ENCODE measurements at places on chromosomes 4 and X.

DNA sequence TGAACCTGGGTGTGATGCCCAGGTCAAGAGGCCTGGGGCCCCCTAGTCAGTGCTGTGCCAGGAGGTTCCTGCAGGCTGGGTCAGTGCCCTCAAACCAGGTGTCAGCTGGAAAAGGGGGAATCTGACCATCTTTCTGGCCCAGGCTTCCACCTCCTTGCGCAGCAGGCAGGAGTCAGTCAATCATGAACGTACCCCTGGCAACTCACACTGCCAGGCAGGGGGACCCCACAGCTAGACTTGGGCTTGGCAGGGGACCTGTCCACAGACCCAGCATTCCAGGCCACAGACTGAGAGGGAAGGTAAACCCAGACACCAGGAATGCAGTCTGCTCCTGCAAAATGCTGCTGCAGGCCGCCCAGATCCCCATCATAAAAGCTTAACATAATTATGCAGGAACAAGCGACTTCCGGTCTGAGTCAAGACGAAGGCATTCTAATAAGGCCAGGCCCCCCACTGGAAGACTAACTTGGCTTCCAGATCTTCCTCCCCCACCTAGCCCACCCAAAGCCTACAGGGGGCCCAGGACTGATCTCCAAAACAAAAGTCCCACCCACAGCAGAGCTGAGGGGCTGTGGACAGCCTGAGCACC lies 156.3 kb downstream of the BCOR start:
- DNase-seq: no peak

GRCh38 chr4:161554372-161554990 lies 609.3 kb downstream of the FSTL5 start:
- DNase-seq: peak; percentile 34

- no peak for DNase-seq
These were observed 1044.0 kb downstream of the CCSER1 start for GRCh38 chr4:91171217-91171616.

GRCh38 chrX:53354669-53355068 lies 67.8 kb downstream of the SMC1A start:
- DNase-seq: no peak

DNA sequence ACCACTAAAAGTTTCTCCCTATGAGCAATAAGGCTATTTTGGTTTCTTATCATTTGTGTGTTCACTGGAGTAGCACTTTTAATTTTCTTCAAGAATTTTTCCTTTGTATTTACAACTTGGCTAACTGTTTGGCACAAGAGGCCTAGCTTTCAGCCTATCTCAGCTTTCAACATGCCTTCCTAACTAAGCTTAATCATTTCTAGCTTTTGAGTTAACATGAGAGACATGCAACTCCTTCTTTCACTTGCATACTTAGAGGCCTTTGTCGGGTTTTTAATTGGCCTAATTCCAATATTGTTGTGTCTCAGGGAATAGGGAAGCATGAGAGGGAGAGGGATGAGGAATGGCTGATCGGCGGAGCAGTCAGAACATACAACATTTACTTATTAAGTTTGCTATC lies 349.8 kb downstream of the OPHN1 start:
- DNase-seq: no peak

DNA sequence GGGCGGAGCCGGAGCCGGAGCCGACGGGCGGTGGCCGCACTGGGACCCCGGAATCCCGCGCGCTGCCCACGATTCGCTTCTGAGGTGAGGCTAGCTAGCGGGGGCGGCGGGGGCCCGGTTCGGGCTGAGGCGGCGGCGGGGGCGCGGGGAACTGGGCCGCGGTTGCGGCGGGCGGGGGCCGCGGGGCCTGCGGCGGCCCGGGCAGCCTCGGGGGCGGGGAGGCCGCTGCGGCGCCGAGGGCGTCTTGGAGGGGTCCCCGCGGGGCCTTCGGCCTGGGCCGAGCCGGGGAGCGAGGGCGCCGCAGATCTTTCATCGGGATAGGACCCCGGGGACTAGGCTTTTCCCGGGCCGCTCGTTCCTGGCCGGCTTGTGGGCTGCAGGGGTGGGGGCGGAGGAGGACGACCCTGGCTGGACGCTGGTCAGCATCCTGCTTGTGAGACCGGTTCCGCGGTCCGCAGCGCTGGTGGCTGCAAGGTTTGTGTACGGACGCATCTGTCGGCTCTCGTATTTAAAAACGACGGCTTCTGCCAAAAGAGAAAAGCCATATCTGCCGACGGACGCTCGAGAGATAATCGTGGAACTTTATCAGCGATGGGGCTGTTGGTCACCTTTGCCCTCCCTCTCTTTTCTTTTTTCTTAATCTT lies 419 bp downstream of the ADD1 start:
- DNase-seq: no peak

DNA sequence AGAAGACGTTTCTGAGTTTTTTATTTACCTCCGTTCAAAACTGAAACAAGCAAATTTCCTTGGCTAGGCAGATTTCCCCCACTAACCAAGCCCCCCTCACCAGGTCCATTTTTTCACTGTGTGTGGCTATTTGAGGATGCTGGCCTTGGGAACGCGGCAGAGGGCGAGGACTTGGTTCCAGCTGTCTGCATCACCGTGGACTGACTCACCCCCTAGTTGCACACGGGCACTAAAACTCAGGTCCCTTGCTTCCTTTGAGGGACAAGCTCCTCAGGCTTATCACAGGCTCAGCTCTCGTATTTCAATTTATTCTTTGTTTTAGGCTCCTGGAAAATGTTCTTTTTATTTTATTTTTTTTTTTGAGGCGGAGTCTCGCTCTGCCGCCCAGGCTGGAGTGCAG lies 8.4 kb upstream of the MTNR1A start:
- no peak for DNase-seq

DNA sequence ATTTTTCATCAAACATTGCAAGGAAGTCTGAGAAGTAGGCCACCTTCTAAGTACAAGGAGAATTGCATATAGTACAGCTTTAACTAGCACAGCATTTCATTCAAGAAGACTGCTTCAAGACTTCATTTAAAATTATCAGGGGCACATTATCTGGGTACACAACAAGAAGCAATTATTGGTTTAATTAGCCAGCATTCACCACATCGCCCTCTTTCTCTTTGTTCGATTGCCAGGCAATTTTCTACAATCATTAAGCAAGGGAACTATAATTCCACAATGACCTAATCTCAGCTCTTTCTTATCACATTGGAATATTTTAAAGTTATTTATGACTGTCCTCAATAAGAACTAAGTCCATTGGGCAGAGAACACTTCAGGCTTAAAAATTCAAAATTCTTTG lies 1347.1 kb upstream of the PABPC4L start:
- no peak for DNase-seq

DNA sequence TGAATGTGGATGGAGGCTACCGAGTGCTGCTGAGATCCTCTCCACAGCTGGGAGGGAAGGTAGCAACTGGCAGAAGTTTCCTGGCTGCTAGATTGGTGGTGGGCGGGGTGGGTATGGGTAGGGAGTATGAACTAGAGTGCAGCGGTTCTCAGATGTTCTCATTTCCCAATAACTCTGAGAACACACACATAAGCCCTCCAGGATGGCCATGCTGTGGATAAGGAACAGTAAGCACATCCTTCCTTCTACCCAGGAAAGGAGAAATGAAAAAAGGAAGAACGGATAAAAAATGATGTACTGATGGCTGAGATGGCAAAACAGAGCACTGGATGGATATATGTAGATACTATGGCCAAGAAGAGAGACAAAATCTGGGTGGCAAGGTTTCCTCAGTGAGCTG lies 116.0 kb downstream of the ZNF827 start:
- DNase-seq: no peak

DNA sequence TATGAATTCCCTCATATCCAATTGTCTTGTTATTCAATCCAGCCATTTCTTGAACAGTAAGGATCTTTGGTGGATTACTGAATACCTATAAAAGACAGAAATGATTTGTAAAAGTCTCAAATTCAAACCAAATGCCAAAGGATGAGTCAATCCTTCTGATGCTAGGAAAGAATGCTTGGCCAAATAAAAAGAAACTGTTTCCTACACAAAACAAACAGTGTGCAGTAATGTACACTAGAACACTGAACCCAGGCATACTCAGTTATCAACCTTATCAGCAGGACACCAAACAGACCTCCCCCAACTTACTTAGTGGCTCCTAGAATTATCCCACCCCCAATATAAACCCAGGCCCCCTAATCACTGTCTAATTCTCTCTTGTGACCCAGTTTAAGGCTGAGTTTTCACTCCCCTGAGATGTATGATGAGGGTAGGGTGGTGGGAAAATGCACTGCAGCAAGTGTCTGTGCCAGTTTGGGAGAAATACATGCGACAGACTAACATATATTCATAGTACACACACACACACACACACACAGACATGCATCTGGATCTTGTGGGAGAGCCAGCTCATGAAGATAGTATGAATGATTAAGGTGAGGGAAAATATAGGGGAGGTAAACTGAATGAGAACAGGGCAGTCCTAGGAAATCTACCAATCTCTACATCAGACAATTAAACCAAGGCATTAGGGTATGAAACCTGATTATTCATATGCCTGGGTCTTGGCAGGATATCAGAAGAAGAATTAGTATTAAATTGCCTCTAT lies 35.0 kb downstream of the CLDN2 start:
- no peak for DNase-seq

DNA sequence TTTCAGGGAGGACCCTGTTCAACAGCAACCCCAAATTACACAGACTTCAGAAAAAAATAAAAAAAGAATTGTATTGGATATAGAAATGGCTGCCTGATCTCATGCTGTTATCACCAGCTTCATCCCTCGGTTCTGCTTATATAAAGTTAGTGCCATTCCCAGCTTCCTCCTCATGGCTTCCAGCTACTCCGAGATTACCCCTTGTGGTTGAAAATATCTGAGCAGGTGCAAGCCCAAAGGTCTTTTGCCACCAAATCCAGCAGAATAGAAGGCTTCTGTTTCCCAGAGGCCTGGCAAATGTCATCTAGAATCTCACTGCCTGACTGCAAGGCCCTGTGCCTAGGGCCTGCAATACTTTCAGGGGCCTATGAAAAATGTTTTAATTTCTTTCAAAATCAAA lies 13.8 kb upstream of the HPGDS start:
- no peak for DNase-seq

DNA sequence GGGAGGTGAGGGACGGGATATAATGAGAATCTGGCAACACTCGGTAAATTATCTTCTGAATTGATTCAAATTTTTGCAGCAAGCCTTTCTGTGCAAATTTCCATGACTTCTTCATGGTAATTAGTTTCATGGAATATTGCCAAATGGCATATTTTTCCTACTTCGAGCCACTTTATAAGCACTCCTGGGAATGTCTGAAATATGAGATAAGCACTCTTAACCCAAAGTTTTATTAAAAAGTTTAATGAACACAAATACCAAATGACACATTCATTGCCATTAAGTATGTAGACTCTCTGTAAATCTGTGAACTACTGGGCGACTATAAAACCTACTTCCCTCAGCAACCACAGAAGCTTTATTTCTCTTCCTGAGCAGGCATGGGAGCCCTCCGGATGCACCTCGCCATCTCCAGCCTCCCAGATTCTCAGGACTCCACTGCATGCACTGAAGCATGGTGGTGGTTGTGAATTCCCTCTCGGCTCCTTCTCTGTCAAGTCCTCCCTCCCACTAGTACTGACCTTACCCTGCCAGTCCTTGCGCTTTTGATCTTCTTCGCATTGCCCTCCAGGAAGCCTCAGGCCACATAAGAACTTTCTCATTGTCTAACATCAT lies 154.4 kb upstream of the RPL34 start:
- DNase-seq: no peak

DNA sequence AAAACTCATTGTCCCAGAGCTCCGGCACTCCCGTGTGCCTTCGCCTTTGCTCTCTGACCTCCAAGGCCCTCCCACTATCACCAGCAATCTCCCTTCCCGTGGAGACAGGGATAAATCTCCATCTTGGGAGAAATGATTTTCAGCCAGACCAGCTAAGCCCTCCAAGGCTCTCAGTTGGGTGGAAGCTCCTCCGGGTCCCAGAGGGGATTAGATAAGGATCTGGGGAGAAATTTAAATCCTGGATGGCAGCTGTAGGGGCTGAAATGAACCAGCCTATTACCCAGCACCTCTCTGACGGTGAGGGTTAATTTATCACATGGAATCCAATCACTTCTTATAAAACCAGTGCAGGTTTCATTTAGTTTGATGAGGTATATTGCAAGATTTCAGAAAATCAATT lies 366.2 kb downstream of the FBXW7 start:
- DNase-seq: no peak

- DNase-seq: no peak
These were observed 12.3 kb upstream of the ENOX2 start for GRCh38 chrX:130915302-130915701.

GRCh38 chr4:11404431-11404830 lies 24.3 kb downstream of the HS3ST1 start:
- DNase-seq: no peak

DNA sequence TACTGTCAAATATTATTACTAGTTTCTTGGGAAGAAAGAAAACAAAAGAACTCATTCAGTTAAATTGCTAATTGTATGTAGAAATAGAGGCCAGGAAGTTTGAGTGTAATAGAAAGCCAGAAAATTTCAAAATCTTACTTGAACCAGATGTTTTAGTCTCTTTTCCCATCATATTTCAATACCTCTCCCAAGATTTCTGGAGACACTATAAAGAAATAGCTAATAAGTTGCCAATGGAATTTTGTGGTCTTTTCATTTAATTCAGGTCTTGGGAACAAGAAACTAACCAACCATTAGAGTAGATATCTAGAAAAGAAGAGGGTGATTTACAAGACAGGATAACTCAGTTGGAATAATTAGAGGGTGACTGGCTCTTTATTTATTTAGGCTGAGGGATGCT lies 112.2 kb downstream of the AGTR2 start:
- no peak for DNase-seq

- DNase-seq: no peak
These were observed 86.3 kb downstream of the CLCN4 start for GRCh38 chrX:10243106-10243505.
